ENCODE measurements at places on chromosomes 12 and 14.

- DNase-seq = no peak
Observed at GRCh38 chr12:103748002-103748401, 93.0 kb downstream of the NT5DC3 start.

- no peak for DNase-seq
Observed at GRCh38 chr12:32240162-32240561, 133.5 kb downstream of the BICD1 start.

DNA sequence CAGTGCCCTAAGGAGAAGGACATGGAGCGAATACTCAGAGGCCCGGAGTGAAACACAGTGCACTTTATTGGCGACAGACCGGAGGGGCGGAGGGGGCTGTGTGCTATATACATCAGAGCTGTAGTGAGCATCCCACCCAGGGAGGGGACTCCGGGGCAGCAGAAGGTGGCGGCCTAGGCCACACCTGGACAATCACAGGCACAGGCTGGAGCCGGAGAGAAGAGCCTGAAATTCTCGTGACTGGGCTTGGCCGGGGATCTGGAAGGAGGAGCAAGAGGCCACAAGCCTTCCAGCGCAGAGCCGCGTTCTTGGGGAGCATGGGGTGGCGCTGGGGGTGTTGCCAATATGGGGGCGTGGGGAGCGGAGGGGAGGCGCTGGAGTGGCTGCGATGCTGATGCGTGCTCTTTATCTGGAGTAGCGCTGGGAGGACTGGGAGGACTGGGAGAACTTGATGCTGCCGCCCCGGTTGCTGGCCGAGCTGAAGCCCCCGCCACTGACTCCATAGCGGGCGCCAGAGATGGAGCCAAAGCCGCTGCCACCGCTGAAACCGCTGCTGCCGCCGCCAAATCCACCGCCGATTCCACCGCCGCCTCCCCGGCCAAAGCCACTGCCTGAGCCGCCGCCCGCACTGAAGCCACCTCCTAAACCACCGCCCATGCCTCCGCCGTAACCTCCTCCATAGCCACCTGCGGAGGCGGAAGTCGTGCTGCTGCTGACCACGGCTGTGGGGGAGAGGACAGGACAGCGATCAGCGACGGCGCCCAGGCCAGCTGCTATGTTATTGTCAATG is 6.1 kb downstream of the KRT3 start:
- DNase-seq = no peak

- DNase-seq = no peak
Observed at GRCh38 chr12:76495556-76495955, 64.0 kb downstream of the OSBPL8 start.

DNA sequence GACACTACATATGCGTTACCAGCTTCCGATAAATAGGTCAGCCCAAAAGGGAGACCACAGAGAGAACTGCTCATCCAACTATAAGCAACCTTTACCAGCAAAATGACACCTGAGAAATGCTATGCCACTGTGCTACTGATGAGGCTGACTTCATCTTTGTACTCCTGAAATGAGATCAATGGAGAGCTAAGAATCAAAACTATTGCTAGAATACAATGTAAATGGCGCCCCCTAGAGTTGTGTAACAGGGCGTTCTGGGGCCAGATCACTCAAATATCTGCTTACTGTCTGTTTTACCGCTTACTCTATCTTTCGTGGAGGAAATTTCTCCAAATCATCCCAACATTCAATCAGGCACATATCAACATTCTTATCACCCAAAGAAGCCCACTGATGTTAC is 4.6 kb downstream of the ZNF384 start:
- DNase-seq = peak; percentile 86
